ENCODE measurements at places on chromosomes 6 and 20.

GRCh38 chr20:17768271-17768670, 68.5 kb downstream of the BANF2 start:
- no peak for DNase-seq

- no peak for DNase-seq
Measured at GRCh38 chr6:85464722-85465150, 14.9 kb downstream of the NT5E start.

DNA sequence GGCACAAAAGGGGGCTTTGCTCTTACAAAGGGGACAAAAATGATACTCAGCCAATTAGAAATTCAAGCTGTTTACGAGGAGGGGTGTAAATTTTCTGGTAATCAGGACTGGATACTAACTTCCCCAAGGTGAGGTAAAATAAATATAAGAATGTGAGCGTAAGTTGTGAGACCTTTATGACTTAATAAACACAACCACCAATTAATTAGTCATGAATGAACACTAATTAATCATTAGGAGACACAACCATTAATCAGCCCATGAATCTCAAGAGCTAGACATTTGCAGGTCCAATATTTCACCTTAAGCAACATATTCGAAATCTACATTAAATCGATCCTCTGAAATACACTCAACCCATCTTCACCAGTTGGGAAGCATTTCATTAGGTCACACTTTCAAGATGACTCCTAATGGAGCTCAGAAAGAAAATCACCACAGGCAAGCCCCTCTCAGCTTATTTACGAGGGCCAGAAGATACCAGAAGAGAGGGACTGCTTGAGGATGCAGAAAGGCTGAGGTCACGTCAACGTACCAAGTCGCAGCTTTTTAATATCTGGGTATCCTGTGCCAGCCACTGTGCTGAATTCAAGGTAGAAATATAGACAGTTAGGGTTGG, 2.7 kb downstream of the ADTRP start:
- DNase-seq = no peak

- DNase-seq = no peak
Measured at GRCh38 chr6:144104898-144105487, 9.6 kb upstream of the SF3B5 start.

- DNase-seq = no peak
Measured at GRCh38 chr6:139172567-139172966, 37.7 kb downstream of the HECA start.

- peak; percentile 57 for DNase-seq
Measured at GRCh38 chr20:2872459-2873009, 747 bp upstream of the PTPRA start.

GRCh38 chr6:138334000-138334399, 43.7 kb upstream of the SMIM28 start:
- DNase-seq = no peak

DNA sequence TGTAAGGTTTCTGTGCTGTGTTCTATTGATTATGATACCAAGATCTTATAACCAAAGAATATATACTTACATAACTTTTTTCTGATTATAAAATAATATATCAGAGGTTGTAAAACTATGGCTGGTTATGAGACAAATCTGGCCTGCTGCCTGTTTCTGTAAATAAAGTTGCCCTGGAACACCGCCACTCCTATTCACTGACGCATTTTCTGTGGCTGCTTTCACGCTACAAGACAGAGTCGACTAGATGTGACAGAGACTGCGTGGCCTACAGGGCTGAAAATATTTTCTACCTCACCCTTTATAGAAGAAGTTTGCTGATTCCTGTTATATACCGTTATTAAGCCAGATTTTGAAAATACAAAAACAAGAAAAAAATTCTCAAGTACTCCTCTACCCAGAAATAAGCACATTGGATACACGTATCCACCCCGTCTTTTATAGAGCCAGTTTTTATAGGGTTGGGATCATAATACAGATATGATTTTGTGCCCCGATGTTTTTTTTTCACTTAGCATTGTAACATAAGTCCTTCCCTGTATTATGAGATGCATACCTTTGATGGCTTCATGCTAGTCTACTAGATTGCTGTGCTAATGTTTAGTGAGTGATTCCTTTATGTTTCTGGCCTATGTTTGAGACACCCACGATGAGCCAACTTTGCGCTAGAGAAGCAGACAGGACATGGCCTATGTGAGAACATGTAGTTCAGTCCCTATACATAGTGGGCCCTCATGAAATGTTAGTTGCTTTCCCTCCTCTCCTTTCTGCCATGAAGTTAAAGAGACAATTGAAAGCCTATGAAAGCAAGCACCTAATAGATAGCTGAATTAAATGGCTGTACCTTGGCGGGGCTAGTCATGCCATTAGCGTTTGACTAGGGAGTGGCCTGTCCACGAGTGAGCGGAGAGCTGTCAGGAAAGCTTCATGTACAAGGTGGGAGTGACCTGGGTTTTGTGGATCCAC, 98.1 kb upstream of the KCNK16 start:
- no peak for DNase-seq

- no peak for DNase-seq
Measured at GRCh38 chr6:170137176-170137891, 153.5 kb downstream of the DLL1 start.

DNA sequence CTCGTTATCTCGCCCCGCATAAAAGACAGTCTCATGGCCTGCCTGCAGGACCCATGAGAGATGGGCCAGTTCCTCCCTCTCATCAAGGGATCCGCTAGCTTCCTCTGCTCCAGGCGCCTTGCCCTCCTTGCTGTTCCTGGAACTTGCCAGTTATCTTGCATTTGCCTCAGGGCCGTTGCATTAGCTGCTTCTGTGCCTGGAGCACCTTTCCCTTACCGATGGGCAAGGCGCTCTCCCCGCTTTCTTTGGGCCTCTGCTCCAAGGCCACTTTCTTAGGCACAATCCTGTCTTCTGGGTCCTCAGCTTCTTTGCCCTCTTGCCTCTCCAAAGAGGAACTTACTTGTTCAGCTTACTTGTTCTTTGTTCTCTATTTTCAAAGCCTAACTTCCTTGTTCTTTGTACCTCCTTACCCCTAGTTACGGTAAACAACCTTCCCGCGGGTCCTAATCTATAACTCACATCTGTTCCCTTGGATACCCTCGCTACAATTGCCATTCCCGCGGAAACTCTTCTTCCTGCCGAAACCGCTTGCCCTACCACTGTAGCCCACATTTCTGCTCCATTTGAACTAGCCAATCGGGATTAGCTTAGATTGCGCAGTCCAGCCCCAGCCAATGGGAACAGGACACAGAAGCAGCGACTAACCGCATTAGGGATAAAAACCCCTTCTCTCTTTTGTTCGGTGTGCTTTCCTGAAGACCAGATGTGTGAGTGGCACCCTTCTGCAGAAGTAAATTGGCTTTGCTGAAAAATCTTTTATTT, 887 bp upstream of the NSFL1C start:
- DNase-seq = no peak

GRCh38 chr6:75863001-75863400, 114.0 kb downstream of the MYO6 start:
- no peak for DNase-seq

GRCh38 chr6:137698636-137699030, 168.4 kb upstream of the TNFAIP3 start:
- no peak for DNase-seq

- no peak for DNase-seq
Measured at GRCh38 chr6:24960991-24961475, 25.3 kb upstream of the RIPOR2 start.

DNA sequence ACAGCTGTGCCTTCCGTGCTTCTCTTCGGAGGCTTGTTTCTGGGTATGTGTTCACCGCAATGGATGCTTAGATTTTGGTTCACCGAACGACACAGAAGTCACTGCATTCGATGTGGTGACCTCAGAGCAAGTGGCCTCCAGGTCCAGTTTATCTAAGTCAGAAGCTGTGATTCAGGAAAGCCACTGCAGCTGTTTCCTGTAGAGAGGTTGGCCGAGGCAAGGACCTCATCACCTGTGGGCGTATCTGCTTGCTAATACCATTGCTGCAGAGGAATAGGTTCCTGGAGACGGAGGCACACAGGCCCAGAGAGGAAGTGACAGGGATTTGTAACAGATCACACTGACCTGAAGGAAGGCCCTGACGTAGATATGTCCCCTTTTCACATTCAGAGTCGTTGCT, 82.7 kb downstream of the FARS2 start:
- DNase-seq = no peak

- DNase-seq = no peak
Measured at GRCh38 chr6:125503181-125503580, 201.4 kb upstream of the HDDC2 start.

GRCh38 chr20:31861385-31862156, 8.8 kb downstream of the DUSP15 start:
- peak; percentile 39 for DNase-seq

DNA sequence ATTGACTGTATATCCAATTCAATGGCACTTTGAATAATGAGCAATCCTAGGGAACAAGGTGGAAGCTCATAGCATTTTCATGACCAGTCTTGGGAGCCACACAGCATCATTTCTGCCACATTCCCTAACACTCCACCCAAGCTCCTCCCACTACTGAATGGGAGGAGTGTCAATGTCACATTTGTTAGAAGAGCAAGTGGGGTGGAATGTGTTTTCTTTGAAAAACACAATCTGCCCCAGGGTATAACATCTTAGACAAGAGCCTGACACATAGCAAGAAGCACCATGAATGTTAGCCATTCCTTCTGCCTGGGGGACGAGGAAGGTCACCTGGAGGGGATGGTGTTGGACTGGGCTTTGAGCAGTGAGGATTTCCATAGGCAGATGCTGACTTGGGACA, 258.3 kb upstream of the PMEPA1 start:
- no peak for DNase-seq

DNA sequence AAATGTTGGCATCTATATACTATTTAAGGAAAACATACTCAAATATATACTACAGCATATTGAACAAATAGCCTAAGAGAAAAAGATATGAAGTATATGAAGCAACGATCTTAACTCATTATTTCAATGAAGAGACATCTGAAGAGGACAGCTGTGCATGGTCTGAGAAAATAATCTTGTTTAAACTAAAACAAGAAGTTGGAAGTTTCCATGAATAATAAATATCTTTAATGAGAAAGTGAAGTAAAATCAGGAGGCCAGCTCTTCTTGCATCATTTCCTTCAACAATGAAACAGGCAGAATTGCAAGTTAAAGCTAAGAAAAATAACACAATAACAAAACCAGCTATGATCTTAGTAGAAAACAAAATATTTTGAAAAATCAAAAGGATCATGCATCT, 1265.4 kb upstream of the MAP3K7 start:
- DNase-seq = no peak

DNA sequence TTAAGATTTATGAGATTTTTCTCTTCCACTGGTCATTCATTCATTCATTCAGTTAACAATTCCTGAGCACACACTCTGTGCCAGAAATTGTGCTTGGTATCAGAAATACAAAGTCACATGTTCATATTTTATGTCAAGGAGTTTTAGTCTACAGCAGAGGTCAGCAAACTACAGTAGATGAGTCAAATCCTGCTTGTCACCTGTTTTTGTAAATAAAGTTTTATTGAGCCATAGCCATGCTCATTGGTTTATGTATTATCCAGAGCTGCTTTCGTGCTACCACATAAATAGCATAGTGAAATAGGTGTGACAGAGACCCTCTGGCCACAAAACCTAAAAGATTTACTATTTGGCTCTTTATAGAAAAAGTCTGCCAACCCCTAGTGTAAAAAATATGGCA, 46.8 kb downstream of the THEMIS start:
- DNase-seq = no peak

DNA sequence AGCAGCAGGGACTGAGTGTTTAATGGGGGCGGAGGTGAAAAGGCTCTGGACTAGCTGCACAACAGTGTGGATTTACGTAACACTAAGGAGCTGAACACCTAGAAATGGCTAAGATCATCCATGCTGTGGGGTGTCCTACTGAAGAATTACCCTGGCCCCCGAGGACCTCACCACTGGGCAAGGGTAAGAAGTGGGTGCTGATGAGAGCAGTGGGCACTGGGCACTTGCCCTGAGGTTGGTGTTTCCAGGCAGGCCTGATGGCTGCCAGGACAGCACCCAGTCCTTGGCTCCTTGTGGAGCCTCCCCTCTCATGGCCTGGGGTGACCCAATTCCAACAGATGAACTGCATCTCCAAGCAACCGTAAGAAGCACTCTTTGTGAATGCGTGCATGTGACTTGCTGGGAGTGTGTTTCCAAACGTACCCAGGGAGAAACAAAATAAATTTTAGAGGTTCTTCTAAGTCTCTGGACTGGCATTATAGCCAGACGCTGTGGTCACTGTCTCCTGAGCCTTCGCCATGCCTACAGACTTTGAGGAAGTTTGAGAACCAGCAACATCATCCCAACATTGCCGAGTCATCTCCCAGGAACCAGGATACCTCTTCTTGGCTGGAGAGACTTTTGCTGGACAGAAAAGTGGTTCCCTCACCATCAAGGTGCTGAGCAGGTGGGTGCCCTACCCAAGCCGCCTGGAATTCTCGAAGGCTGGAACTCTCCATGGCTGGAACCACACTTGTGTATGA, 245.9 kb downstream of the ERMARD start:
- no peak for DNase-seq
